ENCODE measurements at places on chromosomes 1 and 21.

- DNase-seq = no peak
Observed at GRCh38 chr1:2555634-2556276, 416 bp upstream of the TNFRSF14 start.

- DNase-seq = no peak
Observed at GRCh38 chr1:206794294-206794908, 22.1 kb upstream of the IL10 start.

DNA sequence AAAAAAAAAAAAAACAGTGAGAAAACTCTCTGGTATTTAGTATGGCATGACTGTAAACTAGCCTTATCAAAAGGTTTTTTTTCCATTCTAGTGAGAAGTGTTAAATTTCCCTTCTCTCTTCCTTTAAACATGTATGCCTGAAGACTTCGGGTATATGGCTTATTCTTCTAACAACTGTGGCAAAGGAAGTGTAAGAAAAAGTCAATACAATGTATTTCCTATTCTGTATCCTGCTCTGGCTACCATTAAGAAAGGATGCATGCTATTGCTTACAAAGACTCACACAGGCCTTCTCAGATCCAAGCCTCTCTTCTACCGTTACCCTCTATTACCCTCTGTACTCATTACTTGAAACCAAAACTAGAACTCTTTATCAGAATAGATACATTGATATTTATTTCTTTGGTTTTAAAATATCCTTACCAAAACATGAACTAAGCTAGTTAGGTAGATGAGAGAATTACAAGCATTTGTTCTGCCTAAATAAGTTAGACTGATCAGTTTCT lies 8.4 kb downstream of the CEPT1 start:
- DNase-seq = no peak

- DNase-seq = no peak
Observed at GRCh38 chr1:204414016-204414415, 2.4 kb upstream of the PPP1R15B start.

DNA sequence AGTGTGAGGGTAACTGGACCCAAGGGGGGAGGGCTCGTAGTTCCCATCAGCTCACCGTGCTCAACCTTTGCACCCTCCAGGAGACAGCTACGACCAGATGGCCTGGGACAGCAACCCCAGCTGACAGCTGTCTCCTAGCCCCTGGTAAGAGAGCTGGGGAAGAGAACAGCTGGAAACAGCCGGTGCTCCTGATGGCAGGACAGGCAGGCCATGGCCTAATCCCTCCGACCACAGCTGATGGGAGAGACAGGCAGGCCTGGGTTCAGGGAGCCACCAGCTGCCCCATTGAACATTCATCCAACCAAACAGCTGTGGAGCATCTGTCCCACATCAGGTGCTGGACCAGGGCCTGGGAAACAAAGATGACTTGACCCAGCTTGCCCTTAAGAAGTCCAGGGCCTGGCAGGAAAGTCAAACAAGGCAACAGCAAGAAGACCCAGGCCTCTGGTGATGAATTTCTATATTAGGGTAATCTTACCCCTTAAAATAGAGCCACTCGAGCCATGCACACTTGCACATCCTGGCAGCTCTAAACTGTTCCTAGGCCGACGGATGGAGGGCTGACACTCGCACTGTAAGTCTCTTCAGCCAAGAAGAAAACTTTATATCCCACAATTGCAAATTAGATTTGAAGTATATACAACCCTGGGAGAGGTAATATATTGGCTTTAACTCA lies 12.2 kb downstream of the OLFML2B start:
- no peak for DNase-seq

- no peak for DNase-seq
Observed at GRCh38 chr1:48223366-48224240, 1.1 kb downstream of the SLC5A9 start.

GRCh38 chr1:231781892-231782291 lies 155.3 kb downstream of the DISC1 start:
- DNase-seq = no peak

GRCh38 chr1:179167418-179167777 lies 62.1 kb downstream of the ABL2 start:
- DNase-seq = no peak

DNA sequence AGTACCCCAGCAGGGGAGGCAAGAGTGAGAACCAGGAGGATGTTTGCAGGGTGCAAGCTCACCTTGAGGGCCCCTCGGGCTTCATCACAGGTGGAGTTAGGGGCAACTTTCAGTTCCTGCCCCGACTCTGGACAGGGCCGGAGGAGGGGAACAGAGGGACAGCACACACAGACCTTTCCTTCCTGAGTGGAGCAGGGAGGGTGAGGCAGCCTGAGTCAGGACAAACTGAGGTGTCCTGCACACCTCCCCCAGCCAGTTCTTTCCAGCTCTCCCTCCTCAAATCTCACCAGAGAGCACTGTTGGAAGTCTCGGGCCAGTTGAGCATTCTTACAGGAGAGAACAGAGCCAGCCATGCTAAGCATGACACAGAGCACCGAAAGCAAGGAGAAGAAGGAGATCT lies 1.5 kb downstream of the ENTREP3 start:
- DNase-seq = no peak
